Iris pigment epithelial cell (primary cell): ENCODE measurements at places on chromosomes 7 and 10.

DNA sequence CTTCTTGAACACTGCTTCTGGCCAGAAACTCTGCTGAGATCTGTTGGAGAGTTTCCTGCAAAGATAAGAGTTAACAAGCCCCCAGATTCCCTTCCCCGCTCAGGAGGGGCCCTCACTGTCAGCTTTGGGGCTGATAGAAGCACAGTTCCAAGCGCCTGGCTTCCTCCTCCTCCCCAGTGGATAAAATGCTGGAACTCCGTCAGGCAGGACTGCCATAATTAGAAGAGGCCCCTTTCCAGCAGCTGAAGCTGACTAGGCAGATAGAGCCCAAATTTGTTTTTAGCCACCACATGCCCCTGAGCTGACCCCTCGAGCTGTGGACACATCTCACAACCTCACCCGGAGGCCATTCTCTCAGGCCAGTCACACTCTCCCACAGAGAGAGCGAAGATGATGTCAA lies 89.4 kb downstream of the TBXAS1 start:
- DNase-seq, result no peak

- no peak for DNase-seq
Observed at GRCh38 chr10:130559547-130559880, 423.3 kb downstream of the GLRX3 start.

DNA sequence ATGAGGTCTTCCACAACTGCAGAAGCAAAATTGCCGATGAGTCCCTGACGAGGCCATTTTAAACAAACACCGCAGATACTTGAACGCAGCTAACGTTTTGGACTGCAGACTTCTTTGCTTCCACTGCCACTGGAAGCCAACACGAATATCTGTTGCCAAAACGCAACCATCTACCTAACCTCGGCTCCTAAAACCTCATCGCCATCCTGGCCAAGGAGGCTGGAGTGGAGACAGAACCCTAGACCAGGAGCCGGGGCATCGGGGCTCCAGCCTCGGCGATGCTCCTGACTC lies 493 bp downstream of the WDR91 start:
- DNase-seq, result peak; percentile 31

DNA sequence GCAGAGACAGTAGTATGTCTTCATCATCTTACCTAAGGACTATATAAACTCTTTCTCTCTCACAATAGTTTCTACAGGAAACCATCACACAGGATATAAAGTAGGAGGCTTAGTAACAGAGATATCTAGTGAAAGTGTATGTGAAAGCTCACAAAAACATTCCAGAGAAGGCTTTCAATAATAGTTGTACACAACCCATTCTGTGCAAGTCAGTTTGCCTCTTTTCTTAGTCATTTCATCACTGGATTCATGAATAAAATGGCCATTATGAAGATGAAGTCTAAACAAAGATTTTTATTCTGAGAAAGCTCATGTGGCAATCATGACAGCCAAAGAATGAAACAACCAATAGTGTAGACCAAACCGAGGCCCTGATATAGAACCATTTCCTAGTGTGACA lies 178.8 kb downstream of the GNAT3 start:
- no peak for DNase-seq

DNA sequence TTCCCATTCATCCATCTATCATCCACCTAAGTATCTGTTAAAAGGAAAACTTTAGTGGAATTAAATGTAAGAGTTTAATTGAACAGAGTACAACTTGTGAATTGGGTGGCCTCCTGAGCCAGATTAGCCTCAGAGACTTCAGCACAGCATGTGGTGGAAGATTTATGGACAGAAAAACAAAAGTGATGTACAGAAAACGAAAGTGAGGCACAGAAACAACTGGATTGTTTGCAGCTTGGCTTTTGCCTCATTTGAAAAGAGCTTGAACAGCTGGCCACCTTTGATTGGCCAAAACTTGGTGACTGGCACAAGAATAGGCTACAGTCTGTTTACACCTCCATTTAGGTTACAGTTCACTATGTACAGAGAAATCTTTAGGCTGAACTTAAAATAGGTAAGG lies 1463.4 kb upstream of the CELF2 start:
- no peak for DNase-seq

GRCh38 chr7:30937416-30937815 lies 25.8 kb downstream of the AQP1 start:
- no peak for DNase-seq

DNA sequence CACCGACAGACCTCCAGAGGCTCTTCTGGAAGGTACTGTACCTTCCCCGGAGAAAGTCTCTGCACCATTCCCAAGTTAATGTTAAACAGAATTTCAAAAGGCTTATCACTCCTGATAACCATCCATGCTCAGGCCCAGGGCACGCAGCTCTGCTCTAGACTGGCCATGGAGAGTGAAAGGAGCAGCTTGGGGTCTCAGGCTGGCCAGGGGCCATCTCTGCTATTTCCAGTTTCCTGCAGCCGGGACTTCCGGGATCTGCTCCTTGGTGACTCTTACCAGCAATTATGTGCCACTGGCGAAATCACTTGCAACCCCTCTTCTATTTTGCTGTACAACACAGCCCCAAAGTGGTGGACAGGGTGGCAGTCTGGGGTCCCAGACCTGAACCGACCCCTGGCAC lies 6.0 kb downstream of the CLDN15 start:
- no peak for DNase-seq

DNA sequence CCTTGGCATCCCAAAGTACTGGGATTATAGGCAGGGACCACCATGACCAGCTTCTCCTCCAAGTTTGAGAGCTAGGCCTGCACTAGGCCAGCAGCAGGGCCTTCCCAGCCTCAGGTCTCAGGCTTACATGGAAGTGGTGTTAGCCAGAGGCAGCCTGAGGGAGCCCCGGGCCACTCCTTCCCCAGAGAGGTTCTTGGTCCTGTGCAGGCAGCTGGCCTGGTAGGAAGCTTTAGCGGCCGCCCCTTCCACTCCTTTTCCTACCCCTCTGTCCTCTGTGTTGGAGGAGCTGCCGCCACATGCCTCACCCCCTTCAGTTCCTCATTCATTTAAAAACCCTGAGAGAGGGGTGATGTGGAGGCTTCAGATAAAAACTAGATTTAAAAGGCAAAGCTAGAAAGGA lies 40.3 kb downstream of the TSPAN15 start:
- no peak for DNase-seq

DNA sequence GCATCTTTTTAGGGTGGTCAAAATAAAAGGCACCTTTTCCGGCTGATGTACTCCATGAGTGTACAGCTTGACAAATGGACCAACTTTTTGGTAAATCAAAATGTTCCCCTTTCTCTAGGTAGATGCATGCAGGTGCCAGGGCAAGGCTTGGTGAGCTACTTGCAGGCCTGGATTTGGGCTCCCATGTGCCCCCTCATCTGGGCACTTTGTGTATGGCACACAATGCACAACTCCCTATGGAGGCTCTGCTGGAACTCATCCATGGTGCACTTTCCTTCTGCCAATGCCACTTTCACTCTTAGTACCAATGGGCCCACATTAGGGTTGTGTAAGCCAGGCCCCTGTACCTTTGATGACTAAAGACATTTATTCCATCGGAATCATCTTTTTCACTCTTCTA lies 300.8 kb downstream of the SDHAF3 start:
- no peak for DNase-seq

GRCh38 chr7:129950191-129950932 lies 2.4 kb downstream of the UBE2H start:
- peak; percentile 39 for DNase-seq

DNA sequence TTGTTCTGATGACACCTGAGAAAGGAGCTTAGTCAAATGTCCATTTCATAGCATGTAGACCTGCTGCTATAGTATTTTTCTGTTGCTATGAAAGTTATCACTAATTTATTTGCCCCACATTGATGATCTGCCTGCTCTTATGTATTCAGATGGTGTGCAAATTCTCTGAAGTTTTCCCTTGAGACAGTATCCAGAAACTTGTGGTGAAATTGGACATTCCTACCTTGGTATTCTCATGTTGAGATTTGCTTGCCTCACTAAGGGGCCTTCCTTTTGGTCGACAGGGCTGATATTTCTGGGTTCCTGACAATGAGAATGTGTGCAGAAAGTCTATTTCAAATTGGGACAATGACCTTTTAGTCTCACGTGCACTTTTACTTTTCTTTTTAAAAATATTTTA lies 253.2 kb upstream of the FZD8 start:
- no peak for DNase-seq

DNA sequence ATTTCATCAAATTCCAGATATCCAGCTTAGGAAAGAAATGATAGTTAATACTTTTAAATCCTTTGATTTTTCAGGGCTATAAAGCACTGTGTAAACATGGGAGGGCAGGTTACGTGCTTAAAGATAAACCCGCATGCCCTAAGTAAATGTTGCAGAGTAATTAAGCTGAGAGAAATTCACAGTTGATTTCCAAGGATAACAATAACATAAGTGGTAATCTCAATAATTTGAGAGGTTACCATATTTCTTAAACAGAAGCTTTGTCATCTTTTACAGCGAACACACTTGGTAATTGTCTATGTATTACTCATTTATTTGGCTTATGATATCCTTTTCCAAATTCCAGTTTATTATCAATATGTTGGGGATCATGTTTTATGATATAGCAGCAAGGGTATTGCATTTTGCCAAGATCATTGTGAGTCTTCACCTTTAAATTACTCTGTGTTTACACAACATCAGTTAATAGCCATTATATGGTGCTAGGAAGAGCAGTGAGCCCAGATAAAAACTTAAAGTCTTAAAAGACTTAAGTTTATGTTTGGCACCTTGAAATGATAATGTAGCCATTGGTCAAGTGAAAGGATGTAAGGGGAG lies 15.4 kb downstream of the MGAM start:
- no peak for DNase-seq

GRCh38 chr10:14349081-14349480 lies 18.4 kb upstream of the FRMD4A start:
- DNase-seq, result no peak

DNA sequence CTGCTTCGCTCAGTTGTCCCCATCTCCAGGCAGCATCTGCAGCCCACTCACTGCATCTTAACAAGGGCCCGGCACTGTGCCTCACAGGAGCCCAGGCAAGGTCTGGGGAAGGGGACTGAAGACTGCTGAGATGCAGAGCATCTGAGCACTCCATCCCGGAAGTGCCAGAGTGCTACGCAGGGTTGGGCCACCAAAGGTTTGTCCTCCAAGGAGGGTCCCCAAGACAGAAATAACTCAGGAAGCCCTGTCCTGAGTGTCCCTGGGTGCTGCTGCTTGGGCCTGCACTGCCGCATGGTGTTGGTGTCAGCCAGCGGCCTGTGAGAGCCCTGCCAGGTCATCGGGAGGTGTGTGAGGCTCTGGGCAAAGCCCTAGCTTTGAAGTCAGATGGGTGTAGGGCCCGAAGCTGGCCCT lies 288.2 kb upstream of the ZMIZ1 start:
- DNase-seq, result no peak

- DNase-seq, result no peak
Observed at GRCh38 chr10:118216571-118217170, 125.5 kb downstream of the FAM204A start.

DNA sequence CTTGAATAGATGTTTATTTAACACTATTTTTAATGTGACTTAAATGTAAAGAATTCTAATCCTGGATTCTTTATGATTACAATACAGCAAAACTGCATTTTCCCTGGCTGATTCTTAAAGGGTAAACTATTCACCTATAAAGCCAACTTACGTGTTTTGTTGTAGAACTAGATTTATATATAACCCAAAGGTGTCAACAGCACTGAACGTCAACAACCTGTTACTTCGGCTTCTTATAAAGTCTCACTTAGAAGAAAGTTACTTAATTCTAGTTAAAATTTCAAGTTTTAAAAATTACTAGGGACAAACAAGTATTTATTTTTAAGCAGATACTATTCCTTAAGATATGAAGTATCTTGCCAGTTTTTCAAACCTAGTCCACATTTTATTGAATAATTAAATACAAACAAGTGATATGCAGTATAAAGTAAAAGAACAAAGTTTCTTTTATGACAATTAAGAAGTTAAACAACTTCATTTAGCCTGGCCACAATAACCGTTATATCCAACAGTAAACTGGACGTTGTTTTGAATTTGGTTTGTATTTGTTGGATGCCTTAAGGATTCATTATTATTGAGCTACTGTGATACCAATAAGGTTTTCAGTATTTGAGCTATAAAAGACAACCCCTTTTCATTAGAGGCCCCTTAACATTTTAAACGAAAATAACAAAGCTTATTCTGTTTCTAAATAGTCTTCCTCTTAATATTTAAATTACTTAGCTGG lies 83.1 kb downstream of the SNX10 start:
- DNase-seq, result no peak

- peak; percentile 78 for DNase-seq
Observed at GRCh38 chr10:97647556-97647955, 7.1 kb downstream of the PI4K2A start.

GRCh38 chr7:36951257-36951697 lies 227.0 kb upstream of the AOAH start:
- no peak for DNase-seq

GRCh38 chr10:1378473-1378872 lies 322.3 kb downstream of the WDR37 start:
- DNase-seq, result no peak

DNA sequence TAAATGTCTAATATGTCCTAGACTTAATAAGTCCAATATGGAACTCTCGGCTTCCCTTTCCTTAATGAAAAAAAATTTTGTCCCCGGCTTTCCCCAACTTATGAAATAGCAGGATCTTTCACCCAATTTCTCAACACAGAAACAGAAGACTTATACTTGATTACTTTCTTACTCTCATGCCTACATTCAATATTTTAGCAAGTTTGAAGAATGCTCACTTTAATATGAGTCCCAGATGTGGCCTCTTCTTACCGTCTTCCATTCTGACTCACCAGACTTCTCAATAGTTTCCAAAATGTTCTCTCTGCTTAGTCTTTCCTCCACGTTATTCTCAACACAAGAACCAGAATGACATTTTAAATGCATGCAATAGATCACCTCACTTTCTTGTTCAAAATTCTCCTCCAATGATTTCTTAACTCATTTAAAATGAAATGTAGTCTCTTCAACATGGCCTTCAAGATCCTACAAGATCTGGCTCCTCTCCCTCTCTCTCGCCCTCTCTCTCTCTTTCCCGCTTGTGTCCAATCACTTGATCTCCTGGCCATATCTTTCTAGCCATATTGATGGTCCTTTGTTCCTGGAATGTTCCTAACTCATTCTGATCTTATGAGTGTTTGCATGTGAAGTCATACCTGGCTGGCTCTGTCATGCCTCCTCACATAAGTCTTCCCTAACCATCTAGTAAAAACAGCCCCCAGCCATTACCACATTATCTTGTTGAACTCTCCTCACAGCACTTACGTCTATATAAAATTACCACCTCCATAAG lies 119.7 kb upstream of the FAM3C start:
- no peak for DNase-seq

GRCh38 chr7:16791905-16792698 lies 12.7 kb downstream of the AGR2 start:
- no peak for DNase-seq

- no peak for DNase-seq
Observed at GRCh38 chr7:88015309-88015708, 81.3 kb downstream of the ADAM22 start.

DNA sequence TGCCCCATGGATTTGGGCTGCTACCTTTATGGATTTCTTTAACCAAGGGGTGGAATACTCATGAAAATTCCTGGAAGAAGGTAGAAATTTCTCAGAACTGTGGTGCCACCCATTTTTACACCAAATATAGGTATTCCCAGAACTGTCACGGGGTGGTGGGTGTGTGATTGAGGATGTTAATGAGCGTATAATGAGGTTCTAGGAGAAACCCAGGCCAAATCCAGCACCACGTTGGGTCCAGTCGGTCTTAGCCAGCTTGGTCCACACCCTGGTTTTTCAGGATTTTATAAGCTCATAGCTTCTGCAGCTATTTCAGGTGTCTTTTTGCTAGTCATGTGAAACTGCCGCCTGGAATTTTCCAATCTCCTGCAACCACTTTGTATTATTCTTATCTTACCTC lies 83.3 kb downstream of the HECW1 start:
- DNase-seq, result no peak
